ENCODE measurements at places on chromosomes 1 and 21.
A peak's percentile ranks its signal among the peaks of the same experiment; 100 is the strongest.

DNA sequence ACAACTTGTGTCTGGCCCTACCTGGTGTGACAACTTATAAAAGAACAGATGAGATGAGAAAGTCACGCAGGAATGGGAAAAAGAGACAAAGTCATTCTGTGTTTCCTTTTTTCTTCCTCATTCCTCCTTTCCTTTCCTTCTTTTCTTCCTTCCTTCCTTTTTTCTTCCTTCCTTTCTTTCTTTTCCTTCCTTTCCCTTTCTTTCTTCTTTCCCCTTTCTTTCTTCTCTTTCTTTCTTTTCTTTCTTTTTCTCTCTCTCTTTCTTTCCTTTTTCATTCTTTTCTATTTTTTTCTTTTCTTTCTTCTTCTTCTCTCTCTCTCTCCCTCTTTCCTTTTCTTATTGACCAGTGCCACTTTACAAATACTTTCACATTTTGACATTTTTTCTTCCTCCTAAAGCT is 239.7 kb downstream of the ATG4C start:
- DNase-seq, result no peak

- no peak for DNase-seq
These were observed 5.9 kb upstream of the MROH9 start for GRCh38 chr1:170929412-170929834.

DNA sequence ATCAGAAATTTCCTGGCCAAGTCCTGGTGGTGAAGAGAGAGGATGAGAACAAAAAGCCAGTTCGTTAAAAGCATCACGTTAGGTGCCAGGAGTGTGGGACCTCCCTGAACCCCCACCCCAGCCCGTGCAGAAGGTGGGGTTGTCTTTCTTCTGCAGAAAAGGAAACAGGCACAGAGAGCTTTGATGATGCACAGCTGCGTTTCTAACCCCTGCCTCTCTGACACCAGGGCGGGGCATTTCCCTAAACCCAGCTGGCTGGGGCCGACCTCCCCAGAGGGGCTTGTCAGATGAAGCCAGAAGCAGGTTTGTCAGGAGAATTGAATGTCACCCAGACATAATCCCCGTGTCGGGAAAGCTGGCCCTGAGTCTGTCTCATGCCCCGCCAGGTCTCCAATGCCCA is 189.3 kb upstream of the EDN2 start:
- no peak for DNase-seq

DNA sequence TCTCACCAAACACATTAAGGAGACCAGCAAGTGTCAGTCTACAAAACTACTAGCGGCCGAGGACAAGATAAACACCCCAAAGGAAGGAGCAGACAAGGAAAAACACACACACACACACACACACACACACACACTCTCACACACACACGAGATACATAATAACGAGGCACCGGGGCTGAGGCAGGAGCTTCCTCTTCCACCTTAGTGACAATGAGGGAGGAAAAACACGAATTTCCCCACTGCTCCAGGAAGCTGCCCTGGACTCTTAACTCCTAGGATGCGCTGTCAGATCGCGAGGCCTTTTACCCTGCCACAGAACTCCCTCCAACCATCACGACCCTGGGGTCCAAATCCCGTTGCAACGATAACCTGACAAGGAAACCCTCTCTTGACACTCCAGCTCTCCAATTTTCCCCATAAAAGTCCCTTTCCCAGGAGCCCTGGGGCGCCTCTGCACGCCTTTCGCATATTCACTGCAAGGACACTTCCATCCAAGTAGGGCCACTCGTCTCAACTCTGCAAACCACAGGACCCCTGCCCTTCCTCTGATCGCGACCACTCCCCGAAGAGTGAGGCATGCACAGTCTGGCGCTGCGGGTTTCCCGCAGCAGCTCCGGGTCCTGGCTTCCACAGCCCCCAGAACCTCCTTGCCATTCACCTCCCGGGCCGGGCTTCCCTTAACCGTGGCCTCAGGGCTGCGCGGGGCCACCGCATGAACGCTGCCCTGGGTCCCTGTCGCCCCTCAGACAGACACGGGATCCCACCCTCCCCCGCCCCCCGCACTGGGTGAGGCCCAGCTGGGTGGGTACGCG is 581 bp downstream of the ETV3 start:
- DNase-seq, result peak; percentile 38

GRCh38 chr1:107549152-107549810 is 408.4 kb downstream of the NTNG1 start:
- no peak for DNase-seq

DNA sequence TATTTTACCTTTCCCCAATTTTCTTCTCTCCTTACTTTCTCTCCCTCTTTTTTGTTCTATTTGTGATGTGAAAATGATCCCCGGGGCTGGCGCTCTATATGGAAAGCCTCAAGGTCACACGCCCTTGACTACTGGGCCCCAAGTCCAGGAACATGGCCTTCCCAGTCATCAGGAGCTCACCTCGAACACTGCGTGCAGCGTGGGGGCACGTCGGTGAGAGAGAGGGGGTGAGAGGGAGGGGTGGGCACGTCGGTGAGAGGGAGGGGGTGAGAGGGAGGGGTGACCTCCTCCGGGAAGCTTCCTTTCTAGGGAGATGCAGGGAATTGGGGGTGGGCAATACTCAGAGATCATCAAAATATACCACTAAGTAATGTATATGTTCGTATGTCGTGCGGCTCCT is 94.6 kb upstream of the TMPRSS2 start:
- no peak for DNase-seq

DNA sequence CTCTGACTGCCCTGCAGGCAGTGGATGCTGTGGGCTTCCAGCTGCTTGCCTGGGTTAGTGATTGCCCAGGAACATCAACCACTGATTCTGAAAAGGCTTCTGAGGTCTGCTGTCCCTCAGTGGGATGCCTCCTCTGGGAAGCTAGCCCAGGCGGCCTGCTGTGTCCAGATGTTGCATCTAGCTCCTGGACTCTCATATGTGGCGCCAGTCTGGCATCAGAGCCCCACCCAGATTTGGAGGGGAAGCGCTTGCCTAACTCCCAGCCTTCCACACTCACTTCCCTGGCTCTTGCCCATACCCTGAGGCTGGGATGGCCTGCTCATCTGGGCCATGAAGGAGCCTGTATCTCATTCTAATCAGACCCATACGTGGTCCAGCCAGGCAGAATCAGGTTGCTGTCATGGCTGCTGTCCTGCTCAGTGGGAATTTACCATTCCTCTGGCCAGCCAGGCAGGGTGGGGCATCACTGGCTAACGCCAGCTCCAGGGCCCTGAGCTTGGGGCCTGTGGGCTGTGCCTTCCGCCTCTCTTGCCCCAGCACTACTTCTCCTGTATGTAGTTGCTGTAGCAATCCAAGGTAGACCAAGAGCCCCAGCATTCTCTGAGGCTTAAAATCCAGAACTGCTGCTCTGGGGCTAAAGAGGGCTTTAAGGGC is 4.1 kb downstream of the CSF1 start:
- peak; percentile 77 for DNase-seq

DNA sequence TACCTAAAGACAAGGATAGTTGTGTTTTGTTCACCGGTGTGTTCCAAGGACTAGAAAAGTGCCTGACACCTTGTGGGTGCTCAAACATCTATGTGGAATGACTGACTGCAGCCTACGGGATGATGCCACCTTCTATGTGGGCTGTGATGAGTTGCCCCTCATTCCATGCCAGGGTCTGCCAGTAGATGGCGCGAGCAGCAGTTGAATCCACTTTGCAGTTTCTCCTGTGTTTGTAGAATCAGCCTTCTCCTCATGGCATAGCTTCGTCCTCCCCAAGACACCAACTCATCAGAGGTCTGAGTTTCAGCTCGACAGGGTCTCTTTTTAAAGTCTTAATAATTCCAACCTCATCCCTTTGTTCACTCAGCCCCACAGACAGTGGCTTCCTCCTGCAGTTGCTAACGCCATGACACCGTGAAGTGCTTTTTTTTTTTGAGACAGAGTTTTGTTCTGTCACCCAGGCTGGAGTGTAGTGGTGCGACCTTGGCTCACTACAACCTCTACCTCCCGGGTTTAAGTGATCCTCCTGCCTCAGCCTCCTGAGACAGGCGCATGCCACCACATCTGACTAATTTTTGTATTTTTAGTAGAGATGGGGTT is 133.7 kb downstream of the CAPN8 start:
- DNase-seq, result peak; percentile 59

DNA sequence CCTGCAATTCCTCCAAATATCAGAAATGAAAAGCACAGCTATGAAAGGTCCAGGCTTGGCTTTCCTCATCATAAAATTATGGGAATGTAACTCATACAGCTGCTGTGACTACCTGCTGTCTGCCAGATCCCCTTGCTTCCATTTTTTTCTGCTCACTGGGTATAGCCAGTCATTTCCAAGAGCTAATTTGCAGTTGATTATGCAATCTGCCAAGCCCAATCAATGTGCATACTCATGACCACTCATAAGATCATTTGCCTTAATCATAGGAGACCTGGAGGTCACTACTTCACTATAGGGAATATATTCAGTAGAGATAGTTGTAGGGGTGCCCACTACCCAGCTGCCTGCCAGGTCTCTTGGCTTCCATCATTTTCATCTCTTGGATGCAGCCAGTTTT is 417.7 kb upstream of the ZRANB2 start:
- no peak for DNase-seq

DNA sequence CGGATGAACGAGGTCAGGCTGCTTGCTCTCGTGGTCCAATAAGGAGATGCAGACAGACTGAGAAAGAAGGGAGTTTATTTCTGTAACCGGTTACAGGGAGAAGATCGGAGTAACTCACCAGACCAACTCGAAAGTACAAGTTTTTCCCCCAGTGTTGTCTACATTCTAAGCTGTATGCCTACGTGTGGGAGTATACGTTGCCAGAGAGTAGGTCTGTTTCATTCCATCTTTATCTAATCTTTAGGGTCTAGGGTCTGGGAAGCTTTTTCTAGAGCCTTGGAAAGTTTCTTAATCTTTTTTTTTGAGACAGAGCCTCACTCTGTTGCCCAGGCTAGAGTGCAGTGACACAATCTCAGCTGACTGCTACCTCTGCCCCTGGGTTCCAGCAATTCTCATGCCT is 4.7 kb upstream of the PADI1 start:
- DNase-seq, result no peak

DNA sequence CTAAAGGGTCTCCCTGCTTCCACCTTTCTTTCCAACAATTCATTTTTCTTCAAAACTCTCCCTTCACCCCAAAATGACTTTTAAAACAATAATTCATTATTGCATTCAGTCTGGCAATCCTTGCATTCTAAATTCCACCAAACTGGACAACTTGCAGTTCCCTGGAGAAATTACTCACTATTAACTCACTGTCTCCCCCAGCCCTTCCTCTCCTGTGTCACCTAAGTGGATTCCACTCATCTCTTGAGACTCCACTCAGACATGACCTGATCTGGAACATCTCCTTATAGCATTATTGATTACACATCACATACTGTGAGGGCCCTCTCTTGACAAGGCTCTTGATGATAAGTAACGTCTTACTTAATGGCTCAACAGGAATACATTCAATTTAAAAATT is 257.1 kb downstream of the BRINP2 start:
- no peak for DNase-seq

DNA sequence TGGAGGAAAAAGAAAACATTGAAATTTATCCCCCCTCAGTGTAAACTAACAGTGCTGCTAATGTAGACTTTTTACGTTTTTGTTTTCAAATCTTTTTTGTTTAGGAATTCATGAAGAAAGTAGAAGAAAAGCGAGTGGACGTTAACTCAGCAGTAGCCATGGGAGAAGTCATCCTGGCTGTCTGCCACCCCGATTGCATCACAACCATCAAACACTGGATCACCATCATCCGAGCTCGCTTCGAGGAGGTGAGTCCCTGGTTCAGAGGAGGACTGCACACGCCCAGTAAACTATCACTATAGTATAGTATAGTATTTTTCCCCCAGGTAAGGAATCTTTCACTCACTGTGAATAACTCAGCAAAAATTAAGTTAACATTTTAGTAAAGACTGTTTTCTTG is 37.8 kb upstream of the BMP8A start:
- no peak for DNase-seq

- DNase-seq, result no peak
These were observed 105.5 kb downstream of the RPE65 start for GRCh38 chr1:68344208-68344607.
